Femur (tissue), 1 donor: ENCODE measurements at places on chromosomes 7 and 10.

- no peak for DNase-seq
Measured at GRCh38 chr10:103506061-103506460, 12.6 kb downstream of the NEURL1 start.

GRCh38 chr7:71706597-71706975 lies 574.6 kb downstream of the GALNT17 start:
- DNase-seq = no peak

DNA sequence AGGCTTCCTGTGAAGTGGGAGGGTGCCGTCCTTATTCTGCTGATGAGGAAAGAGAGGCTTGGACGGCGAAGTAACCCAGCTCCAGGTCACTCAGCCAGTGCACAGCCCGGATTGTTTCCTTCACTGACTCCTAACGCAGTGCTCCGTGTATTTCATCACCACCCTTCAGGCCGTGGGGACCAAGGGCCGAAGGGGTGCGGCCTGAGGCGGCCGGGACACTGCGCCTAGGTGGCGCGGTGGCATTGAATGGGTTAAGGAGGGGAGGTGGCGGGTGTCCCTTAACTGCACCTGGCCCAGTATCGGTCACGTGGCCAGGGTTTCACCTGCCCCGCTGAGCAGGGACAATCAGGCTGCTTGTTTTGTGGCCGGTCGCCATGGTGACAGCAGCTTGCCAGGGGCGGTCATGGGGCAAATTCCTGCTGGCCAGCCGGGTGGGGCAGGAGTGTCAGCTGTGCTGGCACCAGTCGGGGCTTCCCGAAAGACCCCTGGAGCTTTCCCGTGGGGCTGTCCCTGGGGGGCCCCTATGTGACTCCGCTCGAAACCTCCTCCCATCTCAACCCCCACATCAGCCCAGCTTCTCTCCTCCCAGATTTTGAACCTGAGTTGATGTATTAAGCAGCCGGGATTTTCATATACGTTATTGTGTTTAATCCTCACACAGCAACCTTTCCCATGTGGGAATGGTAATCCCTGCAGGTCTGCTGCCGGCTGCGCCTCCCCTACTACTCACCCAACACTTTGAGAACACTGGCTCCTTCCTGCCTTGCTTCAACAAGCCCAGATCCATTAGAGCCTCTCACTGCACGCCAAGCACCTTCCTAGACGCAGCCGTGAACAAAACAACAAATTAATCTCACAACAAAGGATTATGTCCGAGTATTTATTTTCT lies 4.4 kb upstream of the ABHD11 start:
- peak; percentile 56 for DNase-seq

- DNase-seq = no peak
Measured at GRCh38 chr10:68079434-68079833, 4.4 kb upstream of the HERC4 start.

DNA sequence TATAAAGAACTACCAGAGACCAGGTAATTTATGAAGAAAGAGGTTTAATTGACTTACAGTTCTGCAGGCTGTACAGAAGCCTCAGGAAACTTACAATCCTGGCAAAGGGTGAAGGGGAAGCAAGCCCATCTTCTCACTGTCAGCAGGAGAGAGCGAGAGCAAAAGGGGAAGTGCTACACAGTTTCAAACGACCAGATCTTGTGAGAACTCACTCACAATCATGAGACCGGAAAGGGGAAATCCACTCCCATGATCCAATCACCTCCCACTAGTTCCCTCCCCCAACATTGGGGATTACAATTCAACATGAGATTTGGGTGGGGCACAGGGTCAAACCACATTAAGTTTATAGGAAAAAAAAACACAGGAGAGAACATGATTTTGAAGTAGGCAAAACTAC lies 222.1 kb upstream of the SHH start:
- DNase-seq = no peak

GRCh38 chr10:74771054-74771453 lies 55.3 kb upstream of the KAT6B start:
- DNase-seq = no peak

GRCh38 chr10:123139521-123140163 lies 3.9 kb downstream of the HMX3 start:
- DNase-seq = no peak

DNA sequence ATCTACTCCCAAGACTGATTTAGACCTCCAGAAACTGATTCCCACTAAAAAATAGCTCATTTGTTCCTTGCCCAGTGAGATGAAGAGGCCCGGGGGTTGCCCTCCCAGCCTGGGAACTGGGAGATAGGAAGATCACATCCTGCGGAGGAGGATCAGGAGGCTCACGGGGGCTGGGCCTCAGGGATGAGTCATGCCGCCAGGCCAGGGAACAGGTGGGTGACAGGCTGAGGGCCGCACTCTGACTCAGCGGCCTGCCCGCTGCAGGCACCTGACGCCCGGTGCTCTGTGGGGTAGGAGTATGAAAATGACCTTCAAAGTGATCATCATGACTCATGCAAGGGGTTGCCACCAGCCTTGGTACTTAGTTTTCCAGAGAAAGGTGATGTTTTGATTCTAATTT lies 104.5 kb upstream of the ZPBP start:
- DNase-seq = no peak

DNA sequence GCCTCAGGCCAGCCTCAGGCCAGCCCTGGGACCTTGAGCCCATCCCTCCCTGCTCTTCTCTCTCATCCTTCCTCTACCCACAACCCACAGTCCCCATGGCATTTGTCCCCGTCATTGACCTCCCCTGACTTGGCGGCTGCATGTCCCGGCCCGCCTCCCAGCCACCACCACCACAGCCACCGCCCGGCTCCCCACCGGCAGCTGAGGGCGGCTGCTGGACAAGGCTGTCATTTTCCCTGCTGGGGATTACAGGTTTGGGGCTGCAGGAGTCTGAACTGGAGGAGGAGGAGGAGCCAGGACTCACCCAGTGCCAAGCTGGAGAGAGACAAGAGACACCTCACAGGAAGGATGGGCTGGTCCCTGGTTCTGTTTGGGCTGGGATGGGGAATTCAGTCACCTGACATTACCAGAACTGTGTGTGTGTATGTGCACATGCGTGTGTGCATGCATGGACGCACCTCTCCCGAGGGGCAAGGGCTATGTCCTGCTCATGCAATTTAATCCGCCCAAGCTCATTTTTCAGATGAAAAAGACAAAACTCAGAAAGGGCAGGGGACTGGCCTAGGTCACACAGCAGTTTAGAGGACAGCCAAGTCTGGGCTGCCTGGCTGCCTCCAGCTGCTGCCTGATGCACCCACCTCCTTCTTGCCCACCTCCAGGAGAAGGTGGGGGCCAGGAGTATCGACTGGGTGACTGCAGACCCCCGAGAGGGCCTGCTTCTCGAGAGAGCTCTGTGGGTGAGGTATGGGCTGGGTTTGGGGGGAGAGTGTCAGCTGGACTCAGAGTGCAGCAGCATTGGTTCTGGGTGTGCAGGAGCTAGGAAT lies 113.1 kb downstream of the ZMIZ1 start:
- peak; percentile 78 for DNase-seq

GRCh38 chr7:12586271-12586670 lies 15.8 kb downstream of the SCIN start:
- no peak for DNase-seq

DNA sequence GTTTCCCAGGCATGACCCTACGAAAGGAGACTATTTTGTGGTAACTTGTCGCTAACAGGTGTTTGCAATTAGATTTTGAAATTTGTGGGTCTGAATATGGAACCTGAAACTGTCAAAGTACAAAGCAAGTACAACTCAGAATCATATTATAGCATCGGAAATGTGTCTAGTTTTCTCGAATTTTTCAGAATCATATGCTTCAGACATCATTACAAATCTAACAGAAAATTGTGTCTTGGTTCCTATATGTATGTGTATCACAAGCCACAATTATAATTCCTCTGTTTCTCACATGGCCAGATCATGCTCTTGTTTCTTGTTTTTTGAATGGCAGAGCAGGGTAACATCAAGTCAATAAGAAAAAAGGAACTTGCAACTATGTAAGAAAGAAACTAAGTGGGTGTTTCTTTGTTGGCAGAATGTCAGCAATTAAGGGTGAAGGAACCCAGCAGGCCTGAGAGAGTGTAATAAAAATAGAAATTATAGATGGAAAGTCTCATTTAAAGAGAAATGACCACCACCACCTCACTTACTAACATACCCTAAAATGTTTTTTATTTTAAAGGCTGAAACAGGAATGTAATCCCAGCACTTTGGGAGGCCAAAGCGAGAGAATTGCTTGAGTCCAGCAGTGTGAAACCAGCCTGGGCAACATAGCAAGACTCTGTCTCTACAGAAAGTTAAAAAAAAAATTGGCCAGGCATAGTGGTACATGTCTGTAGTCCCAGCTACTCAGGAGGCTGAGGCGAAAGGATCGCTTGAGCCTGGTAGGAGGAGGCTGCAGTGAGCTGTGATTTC lies 51.3 kb downstream of the PRTFDC1 start:
- no peak for DNase-seq

DNA sequence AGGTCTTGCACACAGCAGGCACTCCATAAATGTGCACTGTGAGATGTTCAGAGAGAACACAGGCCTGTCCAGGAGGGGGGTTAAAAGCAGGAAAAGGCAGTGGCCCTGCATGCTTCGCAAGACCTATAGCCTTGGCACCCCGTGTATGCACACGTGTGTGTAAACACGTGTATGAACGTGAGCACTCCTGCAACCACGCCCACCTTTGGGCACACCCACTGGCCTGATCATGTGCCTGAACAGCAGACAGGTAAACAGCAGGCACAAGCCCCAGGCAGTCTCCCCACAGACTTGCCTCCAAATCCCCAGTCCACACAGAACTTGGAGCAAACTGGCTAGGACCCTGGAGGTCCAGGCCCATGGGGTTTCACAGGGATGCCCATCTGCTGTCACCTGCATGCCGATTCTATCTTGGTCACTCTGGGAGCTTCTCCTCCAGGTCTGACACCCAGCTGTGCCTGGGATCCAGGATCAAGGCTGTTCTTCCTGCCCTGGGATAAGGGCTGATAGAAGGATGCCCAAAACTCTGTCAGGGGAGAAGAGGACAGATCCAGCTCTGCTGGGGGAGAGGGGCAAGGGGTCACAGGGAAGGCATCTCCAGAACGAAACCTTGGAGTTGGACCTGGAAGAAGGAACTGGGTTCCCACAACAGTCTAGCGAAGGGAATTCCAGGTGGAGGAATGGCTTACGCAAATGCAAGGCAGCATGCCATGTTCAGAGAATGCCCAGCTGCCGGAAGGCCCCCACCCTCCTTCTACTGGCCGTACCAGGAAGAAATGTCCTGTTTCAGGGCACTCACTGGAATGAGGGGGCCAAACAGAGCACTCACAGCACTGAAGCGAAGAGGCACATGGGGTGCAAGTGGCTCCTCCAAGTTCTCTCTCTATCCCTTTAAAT lies 14.3 kb upstream of the ZMIZ1 start:
- DNase-seq = peak; percentile 8

DNA sequence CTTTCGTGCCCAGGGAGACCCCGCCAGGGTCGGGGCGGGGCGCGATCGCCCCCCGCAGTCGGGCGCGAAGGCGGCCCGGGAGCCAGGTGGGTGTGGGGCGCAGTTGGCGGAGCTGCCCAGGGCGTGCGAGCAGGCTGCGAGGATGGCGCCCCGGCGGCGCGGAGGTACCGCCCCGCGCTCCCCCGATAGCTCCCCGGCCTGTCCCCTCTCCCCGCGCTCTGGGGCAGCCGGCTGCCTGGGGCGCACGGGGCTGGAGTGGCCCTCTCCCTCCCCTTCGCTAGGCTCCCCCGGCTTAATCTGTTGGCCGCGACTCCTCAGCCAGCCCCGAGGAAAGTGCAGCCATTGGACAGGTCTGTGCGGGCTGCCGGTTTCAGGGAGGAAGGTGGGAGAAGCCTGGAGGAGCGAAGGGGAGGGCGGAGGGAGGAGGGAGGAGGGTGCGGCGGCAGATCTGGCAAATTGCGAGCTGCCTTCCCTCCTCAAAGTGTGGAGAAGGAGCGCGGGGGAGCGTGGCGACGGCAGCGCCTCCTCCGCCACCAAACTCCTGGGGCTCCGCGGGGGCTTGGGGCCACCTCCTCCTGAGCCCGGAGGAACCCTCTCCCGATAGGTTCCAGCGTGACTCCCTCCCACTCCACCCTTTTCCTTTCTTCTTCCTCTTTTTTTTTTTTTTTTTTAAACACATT lies 361 bp upstream of the PLXDC2 start:
- DNase-seq = peak; percentile 91

DNA sequence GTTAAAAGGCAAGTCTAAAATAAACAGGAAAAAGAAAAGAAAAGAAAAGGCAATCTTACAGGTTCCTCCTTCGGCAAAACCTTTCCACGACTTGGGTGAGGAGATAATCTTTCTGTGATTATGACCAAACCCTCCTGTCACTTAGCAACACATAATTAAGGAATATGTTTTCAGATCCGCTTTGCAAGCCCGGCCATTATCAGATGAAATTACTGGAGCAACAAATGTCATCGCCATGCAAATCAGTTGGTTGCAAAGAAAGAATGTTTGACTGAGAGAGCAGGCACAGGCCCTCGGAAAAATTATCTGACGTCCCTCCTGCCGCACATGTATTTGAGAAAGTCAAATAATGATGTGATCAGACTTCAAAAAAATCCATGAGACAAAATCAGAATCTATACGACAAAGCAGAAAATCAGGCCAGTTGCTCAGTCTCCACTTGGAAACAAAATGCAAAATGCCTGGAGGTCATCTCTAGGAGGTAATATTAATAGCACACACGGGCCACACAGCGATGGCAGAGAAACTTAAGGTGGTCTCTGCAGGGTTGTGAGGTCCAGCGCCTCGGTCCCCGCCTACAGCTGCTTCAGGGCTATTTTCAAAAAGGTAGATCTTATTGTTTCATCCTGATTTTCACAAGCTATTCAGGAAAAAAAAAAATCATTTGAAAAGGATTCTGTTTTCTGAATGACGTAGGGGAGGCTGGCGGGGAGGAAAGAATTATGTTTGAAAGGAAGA lies 82.7 kb downstream of the ZRANB1 start:
- DNase-seq = no peak

DNA sequence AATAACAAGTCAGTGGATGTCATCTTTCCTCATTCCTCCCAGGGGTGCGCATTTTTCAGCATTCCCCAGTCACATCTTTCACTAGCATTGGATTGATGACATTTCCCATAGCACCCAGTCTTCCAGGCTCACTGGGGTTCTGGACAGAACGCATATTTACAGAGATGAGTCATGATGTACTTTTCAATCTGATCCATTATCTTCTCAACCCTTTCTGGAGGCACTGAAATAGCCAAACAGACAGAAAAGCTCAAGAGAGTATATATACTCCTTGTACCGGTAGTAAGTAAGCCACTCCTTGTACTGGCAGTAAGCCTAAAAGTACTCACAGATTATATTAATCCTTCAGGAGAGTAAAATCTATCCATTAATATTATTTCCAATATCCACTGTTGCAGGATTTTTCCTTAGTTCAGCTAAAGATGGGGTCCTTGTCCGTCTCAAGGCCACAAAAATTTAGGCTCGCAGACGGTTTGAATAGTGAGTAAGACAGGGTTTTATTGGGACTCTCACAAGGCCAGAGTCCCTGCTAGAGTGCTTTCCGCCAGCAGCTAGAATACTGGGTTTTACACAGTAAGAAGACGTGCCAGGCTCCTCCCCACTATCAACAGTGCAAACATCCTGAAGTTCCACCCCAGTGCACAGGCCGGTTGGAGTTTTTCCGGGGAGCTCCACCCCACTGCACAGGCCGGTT lies 60.8 kb downstream of the MDH2 start:
- DNase-seq = peak; percentile 21
